Omental fat pad (tissue), 4 donors: ENCODE measurements at places on chromosomes 2 and 18. TPM values are rescaled to one million over a fixed set of nuclear protein-coding genes. Genes with fewer than 3 reads are reported as not detected.

GRCh38 chr18:58572181-58572580 is 56.7 kb downstream of the ALPK2 start:
- no peak for DNase-seq

GRCh38 chr2:68912732-68913131 is 40.0 kb downstream of the GKN2 start:
- no peak for DNase-seq

DNA sequence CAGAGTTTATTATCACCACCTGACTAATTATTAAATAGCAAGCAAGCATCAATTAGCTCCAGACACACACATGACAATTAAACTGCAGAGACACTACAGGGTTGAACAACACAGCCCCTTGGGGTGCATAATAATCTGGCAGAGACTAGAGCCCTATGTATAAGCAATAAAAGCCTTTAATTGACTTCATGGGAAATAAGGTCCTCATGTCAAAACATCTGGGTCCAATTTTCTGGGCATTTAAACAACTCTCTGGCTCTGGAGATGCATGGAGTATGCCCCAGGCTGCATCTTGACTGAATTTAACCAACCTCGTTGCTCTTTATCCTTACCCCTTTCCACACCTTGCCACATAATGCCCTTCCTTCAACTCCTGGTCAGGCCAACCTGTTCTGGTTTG is 270.7 kb upstream of the THUMPD2 start:
- no peak for DNase-seq

The CD302 gene
- total RNA-seq: 79.6 TPM

The ADRA2B gene
- 4.0 TPM for total RNA-seq

DNA sequence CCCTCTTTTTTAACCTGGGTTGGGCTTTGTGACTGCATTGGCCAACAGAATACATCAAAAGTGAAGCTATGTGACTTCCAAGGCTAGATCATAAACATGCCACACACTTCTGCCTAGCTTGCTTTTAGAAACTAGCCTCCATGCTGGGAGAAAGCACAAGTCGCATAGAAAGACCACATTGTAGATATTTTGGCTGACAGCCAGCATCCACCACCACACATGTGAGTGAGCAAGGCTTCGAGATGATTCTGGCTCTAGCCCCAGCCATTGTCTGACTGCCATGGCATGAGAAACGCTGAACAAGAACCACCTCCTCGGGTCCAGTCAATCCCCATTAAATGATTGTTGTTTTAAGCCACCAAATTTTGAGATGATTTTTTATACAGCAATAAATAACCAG is 66.8 kb upstream of the STPG4 start:
- no peak for DNase-seq

DNA sequence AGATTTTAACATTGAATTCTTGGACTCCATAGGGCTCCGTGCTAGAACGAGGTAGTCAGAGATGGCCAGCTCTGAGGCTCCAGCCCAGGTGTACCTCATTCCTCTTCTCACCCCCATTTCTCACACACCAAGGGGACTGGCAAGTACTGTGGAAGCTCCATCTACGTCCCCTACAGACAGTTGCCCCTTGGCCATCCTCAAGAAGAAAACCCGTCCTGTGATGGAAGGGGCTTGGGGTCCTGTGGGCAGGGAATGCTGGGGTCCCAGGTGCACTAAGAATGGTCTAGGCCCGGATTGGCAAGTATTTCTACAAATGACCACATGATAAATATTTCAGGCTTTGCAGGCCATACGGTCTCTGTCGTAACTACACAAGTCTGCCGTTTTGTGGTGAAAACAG is 110.3 kb downstream of the PDCL3 start:
- DNase-seq: no peak

The ATRAID gene
- total RNA-seq: 170 TPM

- DNase-seq: no peak
Measured at GRCh38 chr2:159450180-159450579, 163.7 kb upstream of the WDSUB1 start.

The RAB6C gene
- total RNA-seq: not detected

DNA sequence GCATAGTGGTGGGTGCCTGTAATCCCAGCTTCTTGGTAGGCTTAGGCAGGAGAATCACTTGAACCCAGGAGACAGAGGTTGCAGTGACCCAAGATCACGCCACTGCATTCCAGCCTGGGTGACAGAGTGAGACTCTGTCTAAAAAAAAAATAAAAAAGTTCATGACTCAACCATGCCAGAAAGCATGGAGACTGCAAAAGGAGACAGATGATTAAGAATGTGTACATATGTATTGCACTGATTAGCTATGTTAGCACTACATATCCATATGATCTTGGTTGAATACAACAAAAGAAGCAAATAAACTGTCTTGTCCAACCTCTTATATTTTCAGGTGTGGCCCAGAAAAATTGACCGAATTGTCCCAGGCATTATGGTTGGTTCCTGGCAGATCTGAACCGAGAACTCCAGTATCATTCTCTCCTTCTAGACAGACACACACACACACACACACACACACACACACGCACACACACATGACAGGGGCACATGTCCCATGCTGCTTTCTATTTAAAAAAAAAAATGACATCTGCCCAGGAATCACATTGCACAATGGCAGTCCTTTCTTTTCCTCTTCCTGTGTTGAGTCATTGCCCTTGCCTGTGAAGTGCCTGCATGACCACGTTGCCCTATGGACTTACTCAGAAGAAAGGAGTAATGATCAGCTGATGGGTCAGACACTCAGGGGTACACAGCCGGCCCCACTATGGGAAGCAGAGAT is 65.6 kb downstream of the MYCN start:
- DNase-seq: peak; percentile 33

DNA sequence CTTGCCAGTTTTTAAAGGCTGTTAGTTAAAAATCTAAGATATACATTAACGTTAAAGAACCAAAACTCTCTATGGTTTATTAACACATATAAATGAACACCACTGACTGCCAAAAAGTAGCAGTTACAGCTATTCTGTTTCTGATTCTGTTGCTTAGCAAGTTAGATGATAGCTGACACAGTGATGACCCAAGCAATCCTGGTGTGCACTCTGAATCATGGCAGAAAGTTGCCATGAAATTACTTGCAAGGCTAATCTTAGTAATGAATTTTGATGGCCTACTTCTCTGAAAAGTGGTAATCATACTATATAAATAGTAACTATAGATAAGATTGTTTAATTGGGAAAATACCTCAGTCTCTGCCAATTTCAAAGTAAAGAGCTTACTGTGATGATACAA is 57.7 kb downstream of the ROCK2 start:
- DNase-seq: no peak
